ENCODE measurements at places on chromosomes 2 and 18.

GRCh38 chr18:24300703-24301102, 96.9 kb downstream of the OSBPL1A start:
- DNase-seq = no peak

DNA sequence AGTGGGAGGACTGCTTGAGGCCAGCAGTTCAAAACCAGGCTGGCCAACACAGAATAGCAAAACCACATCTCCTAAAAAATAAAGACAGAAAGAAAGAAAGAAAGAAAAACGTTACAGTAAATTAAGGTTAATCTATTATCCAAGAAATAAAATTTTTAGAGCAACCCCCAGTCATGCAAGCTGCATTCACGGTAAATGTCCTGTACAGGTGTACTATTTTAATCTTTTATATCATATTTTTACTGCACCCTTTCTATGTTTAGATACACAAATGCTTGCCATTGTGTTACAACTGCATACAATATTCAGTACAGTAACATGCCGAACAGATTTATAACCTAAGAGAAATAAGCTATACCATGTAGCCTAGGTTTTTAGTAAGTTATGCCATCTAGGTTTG, 6.0 kb downstream of the PDIA6 start:
- DNase-seq = no peak

DNA sequence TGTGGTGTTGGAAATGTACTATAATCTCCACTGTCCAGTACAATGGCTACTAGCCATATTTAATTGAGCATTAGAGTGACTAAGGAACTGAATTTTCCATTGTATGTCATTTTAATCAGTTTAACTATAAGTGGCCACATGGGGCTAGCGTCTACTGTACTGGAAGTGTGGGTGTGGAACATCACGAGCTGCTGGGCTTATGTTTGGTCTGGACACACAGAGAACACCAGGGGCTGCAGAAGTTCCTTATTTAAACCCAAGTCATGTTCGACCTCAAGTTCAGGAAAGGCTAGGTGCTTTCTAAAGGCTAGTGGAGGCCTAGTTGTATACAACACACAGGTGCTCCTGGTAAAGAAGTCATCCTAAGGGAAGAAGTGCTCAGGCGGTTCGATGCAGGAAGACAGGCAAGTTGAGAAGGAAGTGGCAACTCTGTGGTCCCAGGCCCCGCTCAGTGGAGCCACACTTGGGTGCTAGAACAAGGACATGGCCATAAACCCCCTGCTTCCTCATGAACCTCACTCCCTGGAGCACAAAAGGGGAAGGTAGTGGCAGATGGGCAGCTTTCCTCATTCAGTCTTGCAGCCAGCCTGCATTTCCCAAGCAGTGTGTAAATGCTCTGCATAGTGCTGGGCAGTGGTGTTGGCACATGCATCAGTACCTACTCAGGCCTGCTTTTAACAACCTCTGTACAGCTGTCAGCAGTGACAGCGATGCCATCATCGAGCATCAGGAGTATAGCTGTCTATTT, 13.3 kb downstream of the LGALSL start:
- DNase-seq = no peak

DNA sequence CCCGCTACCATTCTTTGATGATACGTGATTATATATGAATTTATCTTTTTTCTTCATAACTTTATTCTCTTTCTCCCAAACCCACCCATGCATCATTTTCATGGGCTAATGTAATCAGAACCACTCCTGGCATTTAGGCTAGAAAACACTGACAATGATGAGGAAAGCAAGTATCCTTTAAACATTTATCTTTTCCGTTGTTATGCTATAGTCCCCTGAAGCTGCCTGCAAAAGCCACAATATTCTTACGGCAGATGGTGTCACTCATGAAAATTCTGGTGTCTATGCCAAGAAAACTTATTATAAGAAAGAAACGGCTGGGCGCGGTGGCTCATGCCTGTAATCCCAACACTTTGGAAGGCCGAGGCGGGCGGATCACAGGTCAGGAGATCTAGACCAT, 221.8 kb upstream of the CTAGE1 start:
- DNase-seq = no peak

DNA sequence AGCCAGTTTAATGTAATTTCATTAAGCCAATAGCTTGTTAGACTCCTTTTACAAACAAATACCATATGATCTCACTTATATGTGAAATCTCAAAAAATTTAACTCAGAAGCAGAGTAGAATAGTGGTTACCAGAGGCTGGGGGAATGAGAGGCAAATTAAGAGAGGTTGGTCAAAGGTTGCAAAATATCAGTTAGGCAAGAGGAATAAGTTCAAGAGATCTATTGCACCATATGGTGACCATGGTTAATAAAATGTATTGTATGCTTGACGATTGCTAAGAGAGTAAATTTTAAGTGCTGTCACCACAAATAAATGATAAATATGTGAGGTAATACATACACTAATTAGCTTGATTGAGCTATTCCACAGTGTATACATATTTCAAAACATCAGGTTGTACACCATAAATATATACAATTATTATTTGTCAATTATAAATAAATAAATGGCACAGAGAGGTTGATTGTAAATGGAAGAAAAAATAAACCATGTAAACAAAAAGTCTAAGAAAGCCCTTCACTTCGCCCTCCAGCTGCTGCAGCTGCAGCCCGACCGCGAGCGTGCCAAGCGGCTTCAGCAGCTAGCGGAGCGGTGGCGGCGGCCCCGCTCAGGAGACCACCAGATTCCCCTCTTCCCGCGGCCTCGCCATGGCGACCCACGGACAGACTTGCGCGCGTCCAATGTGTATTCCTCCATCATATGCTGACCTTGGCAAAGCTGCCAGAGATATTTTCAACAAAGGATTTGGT, 23.0 kb upstream of the ACTR2 start:
- DNase-seq = no peak

GRCh38 chr18:49016648-49017539, 66.1 kb upstream of the SMAD7 start:
- no peak for DNase-seq

Data from GM19239 (cell line).